ENCODE measurements at places on chromosomes 7 and 10. TPM values are rescaled to one million over a fixed set of nuclear protein-coding genes. Genes with fewer than 3 reads are reported as not detected.

GRCh38 chr10:103316087-103316486 is 34.9 kb downstream of the PCGF6 start:
- no peak overlapping the region for H3K4me3 ChIP-seq
- no peak for DNase-seq
- no peaks in the 10 kb centered on the region for H3K4me1 ChIP-seq
- no peak overlapping the region for H3K27ac ChIP-seq

DNA sequence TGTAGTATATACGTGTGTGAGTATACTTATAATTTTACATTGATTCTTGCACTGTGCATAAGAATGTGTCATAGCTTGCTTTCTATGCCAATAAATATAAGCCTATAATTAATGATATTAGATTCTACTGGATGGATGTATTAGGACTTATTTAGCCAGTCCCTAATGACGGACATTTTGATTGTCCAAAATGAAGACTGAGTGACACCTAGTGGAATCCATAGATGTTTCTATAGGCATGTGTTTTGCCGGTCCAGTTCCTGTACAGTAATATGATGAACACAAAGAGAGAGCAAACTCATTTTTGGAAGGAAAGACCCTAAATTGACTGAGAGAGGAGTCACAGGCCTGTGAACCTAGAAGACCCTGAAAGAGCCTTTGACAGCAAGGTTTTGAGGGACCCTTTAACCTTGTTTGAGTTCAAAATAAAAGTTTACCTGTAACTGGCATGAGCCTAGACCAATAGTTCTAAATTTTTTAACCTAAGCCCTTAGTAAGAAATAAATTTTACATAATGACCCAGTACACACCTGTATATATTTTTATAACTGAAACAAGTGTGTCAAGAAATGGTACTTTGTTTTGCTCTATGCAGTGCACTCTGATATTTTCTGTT is 42.4 kb upstream of the AGBL3 start:
- H3K27ac ChIP-seq: no peak overlapping the region
- no peaks in the 10 kb centered on the region for H3K27me3 ChIP-seq
- H3K4me3 ChIP-seq: no peak overlapping the region
- DNase-seq: no peak

DNA sequence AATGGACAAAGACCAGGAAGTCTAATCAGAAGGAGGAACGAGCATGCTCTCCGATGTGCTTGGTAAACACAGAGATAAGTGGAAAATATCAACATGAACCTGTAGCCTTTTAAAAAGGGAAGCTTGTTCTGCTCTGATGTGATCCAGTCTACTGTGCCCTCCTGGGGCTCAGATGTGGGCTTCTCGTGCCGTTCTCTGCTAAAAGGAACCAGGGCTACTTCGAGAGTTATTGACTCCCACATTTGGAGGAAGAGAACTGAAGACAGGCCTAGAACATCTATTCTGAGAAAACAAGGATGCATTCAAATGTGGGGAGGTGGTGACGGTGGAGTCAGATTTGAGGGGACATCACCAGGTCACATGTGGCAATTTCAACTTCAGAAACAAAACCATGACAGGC is 325.4 kb downstream of the GLRX3 start:
- H3K4me3 ChIP-seq: no peak overlapping the region
- no peaks in the 10 kb centered on the region for H3K36me3 ChIP-seq
- no peaks in the 10 kb centered on the region for H3K4me1 ChIP-seq
- H3K27ac ChIP-seq: no peak overlapping the region
- no peak for DNase-seq

DNA sequence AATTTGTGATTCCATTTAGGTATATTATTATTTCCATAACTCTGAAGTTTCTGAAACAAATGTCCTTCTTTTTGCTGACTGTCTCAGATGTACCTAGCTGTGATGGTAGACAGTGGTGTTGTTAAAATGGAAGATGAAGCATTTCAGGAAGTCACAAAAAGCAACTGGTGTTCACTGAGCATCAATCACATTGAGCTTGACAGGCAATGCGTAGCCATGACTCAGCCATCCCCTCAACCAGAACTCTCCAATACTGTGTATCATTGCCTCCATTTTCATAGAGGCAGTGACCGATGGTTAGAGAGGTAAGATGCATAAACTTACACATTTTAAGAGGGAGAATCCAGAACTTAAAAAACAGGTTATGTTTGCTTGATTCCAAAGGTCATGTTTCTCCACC is 434.0 kb downstream of the INHBA start:
- H3K27me3 ChIP-seq: no peaks in the 10 kb centered on the region
- H3K36me3 ChIP-seq: no peaks in the 10 kb centered on the region
- no peak overlapping the region for H3K4me3 ChIP-seq
- H3K27ac ChIP-seq: no peak overlapping the region
- no peaks in the 10 kb centered on the region for H3K4me1 ChIP-seq
- no peak for DNase-seq

DNA sequence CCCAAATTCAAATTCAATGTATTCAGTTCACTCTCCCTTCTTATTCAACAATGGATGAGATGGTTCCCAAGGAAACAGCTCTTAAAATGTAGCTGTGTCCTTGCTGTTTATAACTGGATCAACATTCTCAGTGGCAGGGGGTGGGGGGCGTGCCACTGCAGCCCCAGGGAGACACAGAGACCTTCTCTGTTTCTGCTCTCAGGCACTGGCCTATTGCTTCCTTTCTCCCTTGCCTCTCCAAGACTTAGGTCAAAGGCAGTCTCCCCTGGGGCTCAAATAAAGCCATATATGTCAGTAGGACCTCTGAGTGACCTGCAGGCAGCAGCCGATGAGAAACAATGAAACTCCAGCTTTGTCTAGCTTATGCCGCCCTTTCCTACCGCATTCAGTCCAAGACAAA is 20.7 kb downstream of the VSTM4 start:
- no peak overlapping the region for H3K27ac ChIP-seq
- H3K4me1 ChIP-seq: peaks cover 5% of the 10 kb centered on the region
- no peak for DNase-seq
- H3K36me3 ChIP-seq: no peaks in the 10 kb centered on the region

GRCh38 chr10:123549761-123550454 is 116.2 kb upstream of the GPR26 start:
- no peaks in the 10 kb centered on the region for H3K4me1 ChIP-seq
- H3K4me3 ChIP-seq: no peak overlapping the region
- H3K27me3 ChIP-seq: peaks cover 3% of the 10 kb centered on the region
- DNase-seq: no peak

IL2RA gene
- total RNA-seq: 5.6 TPM

CHN2 gene
- 5.9 TPM for total RNA-seq

- no peak for DNase-seq
Observed at GRCh38 chr10:133088179-133088955, 643 bp downstream of the ADGRA1 start.

- no peak for DNase-seq
- H3K4me3 ChIP-seq: peak overlapping the region; percentile 22
- H3K27me3 ChIP-seq: no peaks in the 10 kb centered on the region
- H3K36me3 ChIP-seq: no peaks in the 10 kb centered on the region
Observed at GRCh38 chr10:19638182-19638895, 177.9 kb upstream of the PLXDC2 start.

DNA sequence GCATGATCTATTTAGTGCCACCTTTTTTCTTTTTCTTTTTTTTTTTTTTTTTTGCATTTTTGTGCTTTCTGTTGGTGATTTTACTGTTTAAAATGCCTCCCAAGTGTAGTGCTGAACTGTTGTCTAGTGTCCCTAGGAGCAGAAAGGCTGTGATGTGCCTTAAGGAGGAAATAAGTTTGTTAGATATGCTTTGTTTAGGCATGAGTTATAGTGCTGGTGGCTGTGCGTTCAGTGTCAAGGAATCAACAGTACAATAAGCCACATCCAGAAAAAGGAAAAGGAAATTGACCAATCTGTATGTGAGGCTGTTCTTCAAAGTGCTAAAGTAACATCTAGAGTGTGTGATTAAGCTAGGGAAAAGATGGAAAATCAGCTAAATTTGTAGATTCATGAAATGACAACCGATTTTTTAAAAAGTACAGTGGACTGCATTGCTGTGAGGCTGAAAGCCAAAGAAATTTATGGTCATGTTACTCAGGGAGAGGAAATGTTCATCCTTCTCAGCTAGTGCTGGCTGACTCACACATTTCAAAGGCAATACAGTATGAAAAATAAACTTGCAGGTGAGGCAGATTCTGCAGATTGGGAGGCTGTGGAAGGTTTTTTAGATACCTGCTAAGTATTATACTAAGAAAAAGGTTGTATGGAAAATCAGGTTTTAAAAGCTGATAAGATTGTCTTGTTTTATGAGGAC is 122.7 kb upstream of the ADCY1 start:
- H3K27me3 ChIP-seq: no peaks in the 10 kb centered on the region
- no peaks in the 10 kb centered on the region for H3K4me1 ChIP-seq
- no peaks in the 10 kb centered on the region for H3K36me3 ChIP-seq
- DNase-seq: no peak
- no peak overlapping the region for H3K4me3 ChIP-seq

COL17A1 gene
- total RNA-seq: 75.3 TPM

GPER1 gene
- total RNA-seq: 0.99 TPM

DNA sequence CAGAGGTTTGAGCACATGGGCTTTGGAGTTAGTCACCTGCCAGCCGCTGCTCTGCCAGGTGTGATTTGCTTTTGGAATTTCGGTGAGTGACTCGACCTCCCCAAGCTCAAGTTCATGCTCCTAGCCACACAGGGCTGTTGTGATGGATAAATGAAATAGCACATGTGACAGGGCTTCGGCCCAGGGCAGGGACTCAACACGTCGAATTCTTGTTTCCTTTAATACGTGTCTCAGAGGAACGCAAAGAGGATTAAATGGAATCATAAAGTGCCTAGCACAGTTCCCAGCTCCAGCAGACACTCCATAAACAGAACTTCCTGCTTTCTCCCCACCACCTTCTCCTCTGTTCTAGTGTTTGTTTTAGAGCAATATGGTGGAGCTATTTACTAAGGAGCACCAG is 88.3 kb upstream of the CHST15 start:
- H3K4me1 ChIP-seq: peaks cover 4% of the 10 kb centered on the region
- DNase-seq: no peak
- no peaks in the 10 kb centered on the region for H3K27me3 ChIP-seq

DNA sequence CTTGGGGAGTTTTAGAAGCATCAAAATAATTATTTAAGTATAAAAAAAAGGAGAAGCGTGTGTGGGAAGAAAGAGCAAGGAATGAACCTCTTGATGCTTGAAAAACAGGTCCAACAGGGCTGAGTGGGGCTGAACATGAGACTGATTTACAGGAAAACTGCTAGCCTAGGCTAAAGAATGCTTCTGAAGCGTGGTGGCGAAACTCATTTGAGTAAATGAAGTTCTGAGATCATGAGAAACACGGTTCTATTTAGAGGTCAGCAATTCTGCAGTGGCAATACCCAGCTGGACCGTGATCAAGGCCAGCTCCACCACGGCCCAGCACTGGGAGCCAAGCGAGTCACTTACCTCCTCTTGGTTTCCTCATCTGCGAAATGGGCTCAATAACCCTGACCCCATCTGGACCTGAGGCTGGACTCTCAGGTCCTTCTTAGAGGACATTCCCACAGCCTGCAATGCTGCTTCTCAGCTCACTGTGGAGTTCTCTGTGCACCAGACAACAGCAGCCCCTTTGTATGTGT is 140.1 kb upstream of the ADAM12 start:
- H3K4me3 ChIP-seq: no peak overlapping the region
- H3K4me1 ChIP-seq: no peaks in the 10 kb centered on the region
- H3K36me3 ChIP-seq: no peaks in the 10 kb centered on the region
- no peaks in the 10 kb centered on the region for H3K27me3 ChIP-seq
- no peak overlapping the region for H3K27ac ChIP-seq

TRIM74 gene
- total RNA-seq: 0.09 TPM

MUC3A gene
- total RNA-seq: 1.4 TPM

DNA sequence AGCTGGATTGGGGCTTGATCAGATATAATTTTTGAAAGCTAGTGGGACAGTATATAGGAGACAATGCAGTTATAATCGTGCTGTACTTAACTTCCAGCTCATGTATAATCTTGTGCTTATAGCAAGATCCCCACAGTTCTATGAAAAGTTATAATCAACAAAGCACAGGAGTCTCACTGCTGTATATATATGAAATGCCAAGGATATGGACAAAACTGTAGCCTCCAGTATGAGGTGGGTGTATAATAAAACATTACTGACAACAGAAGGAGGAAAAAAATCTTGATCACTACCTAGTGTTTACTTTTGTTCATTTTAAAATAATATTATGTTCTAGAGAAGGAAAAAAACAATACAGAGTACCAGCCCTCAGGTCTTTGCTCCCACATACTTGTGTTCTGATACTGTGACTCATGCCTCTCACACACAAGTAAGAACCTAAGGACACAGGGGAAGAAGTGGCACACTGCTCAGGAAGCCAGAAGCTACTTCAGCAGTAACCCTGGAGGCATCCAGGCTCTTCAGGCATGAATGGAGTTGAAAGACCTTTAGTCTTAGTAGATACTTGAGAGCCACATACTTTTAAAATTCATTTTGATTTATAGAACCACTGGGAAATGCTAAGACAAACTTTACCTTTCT is 265.7 kb upstream of the IMMP2L start:
- no peaks in the 10 kb centered on the region for H3K4me1 ChIP-seq
- no peak for DNase-seq
- H3K36me3 ChIP-seq: no peaks in the 10 kb centered on the region
- no peak overlapping the region for H3K27ac ChIP-seq

AQP1 gene
- total RNA-seq: 18.4 TPM

GRCh38 chr10:96495544-96495943 is 18.2 kb downstream of the TLL2 start:
- H3K4me1 ChIP-seq: no peaks in the 10 kb centered on the region
- no peak overlapping the region for H3K27ac ChIP-seq
- DNase-seq: no peak
- H3K36me3 ChIP-seq: no peaks in the 10 kb centered on the region
- peaks cover 2% of the 10 kb centered on the region for H3K27me3 ChIP-seq
- H3K4me3 ChIP-seq: no peak overlapping the region

ZNF92 gene
- 17.0 TPM for total RNA-seq

CTAGE8 gene
- 0.52 TPM for total RNA-seq

DNA sequence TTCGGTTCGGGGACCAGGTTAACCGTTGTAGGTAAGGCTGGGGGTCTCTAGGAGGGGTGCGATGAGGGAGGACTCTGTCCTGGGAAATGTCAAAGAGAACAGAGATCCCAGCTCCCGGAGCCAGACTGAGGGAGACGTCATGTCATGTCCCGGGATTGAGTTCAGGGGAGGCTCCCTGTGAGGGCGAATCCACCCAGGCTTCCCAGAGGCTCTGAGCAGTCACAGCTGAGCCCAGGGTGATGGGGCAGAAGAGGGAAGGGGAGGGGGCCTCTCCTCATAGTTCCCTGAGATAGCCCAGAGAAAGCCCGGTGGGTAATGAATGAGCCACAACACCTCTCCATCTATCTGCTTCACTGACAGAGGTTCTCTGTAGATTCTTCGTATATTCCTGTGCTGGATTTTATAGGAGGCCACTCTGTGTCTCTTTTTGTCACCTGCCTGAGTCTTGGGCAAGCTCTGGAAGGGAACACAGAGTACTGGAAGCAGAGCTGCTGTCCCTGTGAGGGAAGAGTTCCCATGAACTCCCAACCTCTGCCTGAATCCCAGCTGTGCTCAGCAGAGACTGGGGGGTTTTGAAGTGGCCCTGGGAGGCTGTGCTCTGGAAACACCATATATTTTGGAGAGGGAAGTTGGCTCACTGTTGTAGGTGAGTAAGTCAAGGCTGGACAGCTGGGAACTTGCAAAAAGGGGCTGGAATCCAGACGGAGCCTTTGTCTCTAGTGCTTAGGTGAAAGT is 16.4 kb downstream of the PRSS2 start:
- no peaks in the 10 kb centered on the region for H3K4me1 ChIP-seq
- peak overlapping the region; percentile 98 for H3K27ac ChIP-seq
- peaks cover 46% of the 10 kb centered on the region for H3K36me3 ChIP-seq
- H3K4me3 ChIP-seq: peak overlapping the region; percentile 77
- no peaks in the 10 kb centered on the region for H3K27me3 ChIP-seq

ANKRD30A gene
- not detected for total RNA-seq

Data from thymus (tissue), 14 donors.